ENCODE measurements at places on chromosomes 16 and 17.

DNA sequence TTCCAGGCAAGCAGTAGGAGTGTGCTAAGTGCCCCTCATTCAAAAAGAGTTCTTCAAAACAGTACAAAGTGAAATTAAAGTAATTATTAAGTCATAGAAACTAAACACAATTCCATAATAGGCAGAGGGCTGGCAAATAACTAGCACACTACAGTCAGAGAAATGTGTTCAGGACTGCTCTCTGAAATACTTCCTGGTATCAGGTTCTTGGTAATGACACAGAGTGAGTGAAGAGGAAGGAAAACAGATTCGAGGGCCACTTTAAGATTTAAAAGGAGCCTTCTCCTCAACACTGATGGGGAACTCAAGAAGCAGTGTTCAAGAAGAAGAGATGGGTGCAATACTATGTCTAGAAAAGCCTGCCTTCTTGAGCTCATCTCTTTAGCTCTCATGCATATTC lies 139.2 kb downstream of the TOX3 start:
- DNase-seq: no peak

- no peak for DNase-seq
Observed at GRCh38 chr17:74383141-74383540, 15.8 kb downstream of the GPR142 start.

DNA sequence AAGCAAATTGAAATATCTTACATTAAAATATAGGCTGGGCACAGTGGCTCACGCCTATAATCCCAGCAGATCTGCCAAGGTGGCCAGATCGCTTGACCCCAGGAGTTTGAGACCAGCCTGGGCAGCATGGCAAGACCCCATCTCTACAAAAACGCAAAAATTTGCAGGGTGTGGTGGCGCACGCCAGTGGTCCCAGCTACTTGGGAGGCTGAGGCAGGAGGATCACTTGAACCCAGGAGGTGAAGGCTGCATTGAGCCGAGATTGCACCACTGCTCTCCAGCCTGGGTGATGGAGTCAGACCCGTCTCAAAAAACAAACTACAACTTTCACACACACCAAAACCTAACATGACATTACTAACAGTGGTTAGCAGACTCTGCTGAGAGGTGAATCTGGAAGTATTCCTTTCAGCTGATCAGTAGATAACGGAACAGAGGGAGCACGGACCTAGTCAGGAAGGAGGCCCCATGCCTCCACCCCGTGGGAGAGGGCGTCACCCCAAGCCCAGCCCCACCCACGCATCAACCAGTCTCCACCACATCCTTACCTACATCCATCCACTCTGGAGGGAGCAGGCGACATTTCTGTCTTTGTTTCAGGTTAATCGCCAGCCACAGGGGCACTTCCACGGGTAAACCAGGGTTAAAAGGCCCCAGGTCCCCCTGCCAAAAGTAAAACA lies 1.7 kb downstream of the GINS2 start:
- DNase-seq: no peak

DNA sequence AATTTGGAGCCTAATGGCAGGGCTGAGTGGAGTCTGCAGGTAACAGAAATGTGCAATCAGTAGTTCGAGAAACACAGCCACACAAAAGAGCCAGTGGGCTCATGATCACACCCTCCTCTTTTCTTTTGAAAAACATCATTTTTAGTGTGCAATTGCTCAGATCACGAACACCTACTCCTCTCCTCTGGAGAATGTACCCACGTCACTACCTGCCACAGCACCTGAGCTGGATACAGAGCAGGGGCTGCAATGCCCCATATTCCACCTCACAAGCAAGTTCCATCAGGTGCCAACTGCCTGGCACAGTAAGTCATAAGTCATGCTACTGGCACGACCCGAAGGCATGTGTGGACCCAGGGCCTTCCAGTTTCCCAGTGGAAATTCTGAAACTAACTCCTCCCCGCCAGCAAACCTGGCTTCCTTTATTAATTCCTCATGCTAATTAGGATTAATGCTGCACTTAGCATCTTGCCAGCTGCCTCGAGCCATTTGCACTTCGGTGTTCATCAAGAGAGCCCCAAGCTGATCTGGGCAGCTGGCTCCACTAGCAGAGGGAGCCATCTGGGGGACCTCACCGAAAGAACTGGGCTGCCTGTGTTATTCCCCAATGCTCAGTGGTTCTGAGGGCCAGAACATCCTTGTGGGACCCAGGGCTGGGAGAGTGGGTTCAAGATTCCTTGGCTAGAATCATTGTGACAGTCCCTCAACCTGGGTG lies 2.4 kb downstream of the CACNG4 start:
- DNase-seq: no peak

- no peak for DNase-seq
Observed at GRCh38 chr16:58128181-58128631, 975 bp downstream of the CFAP20 start.

GRCh38 chr17:57484826-57485565 lies 228.7 kb downstream of the MSI2 start:
- DNase-seq: no peak

- no peak for DNase-seq
Observed at GRCh38 chr17:40910441-40910841, 25.4 kb upstream of the KRT20 start.

GRCh38 chr16:11033629-11034420 lies 89.5 kb downstream of the CLEC16A start:
- DNase-seq: no peak

DNA sequence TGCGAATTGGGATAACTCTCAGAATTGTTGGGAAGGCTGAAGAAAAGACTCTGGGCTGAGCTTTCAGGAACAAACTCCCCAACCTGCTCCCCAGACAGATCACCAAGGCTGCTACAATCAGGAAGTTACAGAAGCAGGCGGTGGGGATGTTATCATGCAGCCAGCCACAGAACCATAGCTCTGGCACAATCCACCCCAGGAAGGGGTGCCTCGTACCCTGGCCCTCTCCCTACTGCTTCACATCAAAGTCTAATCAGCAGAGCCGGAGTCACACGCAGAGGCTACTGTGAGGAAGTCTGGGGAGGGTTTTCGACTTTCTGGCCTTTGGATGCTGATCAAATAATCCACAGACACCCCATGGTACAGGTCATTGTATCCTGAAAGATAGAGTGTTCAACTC lies 86.8 kb downstream of the NTN1 start:
- DNase-seq: no peak
